Stimulated activated CD4-positive, alpha-beta T cell treated with anti-CD3 and anti-CD28 coated beads, Interleukin-12 subunit alpha, Interleukin-12 subunit beta, amount 100 ng/mL, for 24 hours (primary cell): ENCODE measurements at places on chromosomes 7 and 10.

DNA sequence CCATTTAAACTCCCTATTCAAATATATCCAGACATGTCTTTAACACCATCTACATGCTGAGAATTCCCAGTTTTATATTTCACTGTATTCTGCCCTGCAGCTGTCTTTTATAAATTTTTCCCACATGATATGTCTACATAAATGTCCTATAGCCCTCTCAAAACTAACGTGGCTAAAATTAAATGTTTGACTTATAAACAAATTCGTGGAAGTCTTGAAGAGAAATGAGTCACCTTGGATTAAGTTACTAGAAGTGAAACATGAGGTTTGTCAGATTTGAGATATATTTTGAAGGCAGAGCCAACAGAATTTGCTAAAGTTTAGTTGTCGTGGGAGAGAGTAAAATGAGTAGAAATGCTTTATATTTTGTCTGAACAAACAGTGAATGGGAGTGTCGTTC, 386.9 kb upstream of the CNTNAP2 start:
- DNase-seq, result no peak

- DNase-seq, result no peak
Measured at GRCh38 chr7:80505900-80506500, 5.9 kb downstream of the GNAT3 start.

DNA sequence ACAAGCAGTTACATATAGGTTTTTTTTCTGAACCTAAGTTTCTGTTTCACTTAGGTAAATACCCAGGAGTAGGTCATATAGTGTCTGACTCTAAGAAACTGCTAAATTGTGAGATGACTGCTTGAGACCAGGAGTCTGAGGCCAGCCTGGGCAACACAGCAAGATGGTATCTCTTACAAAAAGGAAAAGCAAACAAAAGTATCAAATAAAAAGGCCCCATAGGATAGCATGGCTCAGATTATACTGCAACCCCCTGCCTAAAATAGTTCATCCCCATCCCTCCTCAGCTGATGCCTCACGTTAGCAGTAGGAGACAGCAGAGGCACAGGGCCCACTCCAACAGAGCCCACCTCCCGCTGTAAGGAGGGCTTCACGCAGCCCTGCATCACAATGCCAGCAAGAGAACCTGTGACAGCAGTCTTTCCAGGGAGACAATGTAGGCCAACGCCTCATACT, 90.3 kb downstream of the SRPK2 start:
- no peak for DNase-seq

GRCh38 chr7:112080441-112080840, 125.8 kb downstream of the DOCK4 start:
- DNase-seq, result no peak

DNA sequence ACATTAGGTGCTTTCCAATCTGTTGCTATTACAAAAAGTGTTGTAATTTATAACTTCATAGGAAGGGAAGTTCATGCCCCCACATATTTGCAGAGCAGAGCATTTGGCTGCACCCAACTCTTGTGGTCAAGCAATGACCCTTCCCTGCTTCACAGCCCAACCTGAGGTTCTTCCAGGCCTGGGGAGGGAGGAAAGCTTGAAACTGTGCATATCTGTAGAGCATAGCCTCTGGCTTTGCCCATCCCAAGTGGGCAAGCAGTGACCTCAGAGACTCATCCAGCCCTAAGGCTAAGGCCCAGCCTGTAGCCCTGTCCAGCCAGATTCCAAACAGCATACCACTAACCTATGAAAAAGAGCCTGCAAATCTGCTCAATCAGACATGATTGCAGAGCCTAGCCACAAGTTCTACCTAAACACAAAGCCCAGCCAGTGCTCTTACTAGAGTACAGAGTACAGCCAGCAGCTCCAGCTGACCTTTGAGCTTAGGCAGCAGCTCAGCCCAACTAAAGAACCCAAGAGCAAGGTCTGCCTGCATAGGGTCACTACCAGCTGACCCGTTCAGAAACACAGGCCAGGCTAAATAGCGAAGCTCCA, 14.4 kb upstream of the GSTK1 start:
- no peak for DNase-seq

- no peak for DNase-seq
Measured at GRCh38 chr10:45418849-45419675, 45.0 kb downstream of the ALOX5 start.

DNA sequence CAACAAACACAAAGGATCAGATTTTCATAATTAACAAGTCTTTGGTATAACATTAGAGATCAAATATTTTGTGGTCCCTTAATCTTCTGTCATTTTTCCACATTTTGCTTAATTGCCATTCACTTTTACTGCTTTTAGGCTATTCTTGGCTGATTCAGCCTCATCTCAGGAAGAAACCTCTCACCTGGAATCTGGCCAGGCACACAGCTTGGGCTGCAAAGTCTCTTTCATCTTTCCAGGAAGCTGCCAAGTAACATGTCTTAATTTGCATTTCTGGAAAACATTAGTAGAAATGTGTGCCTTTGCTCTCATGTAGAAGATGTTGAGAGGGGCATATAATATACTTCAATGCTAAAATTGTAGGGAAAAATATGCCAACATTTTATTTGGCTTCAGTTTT, 174.2 kb upstream of the STEAP4 start:
- DNase-seq, result no peak

DNA sequence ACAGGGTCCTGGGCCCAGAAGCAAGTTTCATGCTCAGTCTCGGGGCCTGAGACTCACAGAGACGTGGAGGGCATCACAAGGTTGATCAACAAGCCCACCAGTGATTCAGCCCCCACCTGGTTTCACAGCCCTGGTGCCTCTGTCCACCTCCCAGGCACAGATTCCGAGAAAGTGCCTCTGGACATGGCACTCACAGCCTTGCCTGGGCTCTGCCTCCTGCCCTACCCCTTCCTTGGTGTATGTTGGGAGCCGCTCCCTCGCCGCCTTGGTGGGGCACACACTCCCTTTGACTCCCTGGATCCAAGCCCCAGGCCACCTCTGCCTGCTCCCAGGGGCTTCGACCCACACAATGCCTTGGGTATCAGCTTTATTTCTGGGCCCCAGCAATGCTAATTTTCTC, 200.8 kb upstream of the PPP2R2D start:
- DNase-seq, result no peak

DNA sequence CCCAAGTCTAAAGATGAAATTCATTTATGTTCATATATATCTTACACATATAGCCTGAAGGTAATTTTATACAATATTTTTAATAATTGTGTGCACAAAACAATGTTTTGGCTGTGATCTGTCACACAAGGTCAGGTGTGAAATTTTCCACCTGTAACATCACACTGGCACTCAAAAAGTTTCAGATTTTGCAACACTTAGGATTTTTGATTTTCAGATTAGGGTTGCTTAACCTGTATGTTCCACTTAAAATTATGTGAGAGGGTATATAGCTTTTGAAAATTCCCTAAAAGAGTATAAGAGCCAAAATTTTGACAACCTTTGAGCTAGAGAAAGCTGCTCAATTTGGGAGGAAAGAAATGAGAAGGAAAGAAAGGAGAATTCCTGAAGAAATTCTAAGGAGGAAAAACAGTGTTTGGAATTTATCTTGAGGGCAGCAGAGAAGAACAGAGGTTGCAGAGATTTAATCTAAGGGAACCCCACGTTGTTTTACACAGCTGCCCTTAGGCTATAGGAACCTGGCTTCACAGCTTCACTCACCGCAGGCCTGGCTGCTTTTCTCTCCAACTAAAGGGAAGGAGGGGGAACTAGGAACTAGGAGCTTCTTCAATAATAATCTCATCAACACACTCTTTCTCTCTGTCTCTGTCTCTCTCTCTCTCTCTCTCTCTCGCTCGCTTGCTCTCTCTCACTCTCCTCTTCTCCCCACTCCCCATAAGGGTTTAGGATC, 8.5 kb downstream of the VOPP1 start:
- DNase-seq, result no peak

GRCh38 chr7:98137134-98137825, 30.6 kb downstream of the LMTK2 start:
- DNase-seq, result no peak

DNA sequence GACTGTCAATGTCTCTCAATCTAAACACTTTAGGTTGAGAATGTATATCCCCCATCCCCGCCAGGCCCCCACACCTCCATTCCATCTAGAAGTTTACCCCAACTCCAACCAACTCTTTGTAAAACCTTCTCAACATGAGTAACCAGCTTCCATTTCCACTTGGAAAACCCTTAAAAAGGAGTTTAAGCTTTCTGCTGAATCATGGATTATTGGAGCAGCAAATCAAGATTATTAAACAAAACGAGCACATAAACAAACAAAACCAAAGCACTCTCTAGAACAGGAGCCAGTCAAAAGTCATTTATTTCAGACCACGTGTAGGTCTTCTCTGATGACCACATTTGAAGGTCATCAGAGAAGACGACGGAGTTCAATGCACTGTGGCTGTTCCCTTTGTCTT, 213.5 kb downstream of the FANK1 start:
- no peak for DNase-seq

- DNase-seq, result no peak
Measured at GRCh38 chr10:82505009-82505408, 630.0 kb downstream of the NRG3 start.

- no peak for DNase-seq
Measured at GRCh38 chr7:80498481-80499349, 13.1 kb downstream of the GNAT3 start.

GRCh38 chr7:79118143-79118542, 335.3 kb downstream of the MAGI2 start:
- no peak for DNase-seq

DNA sequence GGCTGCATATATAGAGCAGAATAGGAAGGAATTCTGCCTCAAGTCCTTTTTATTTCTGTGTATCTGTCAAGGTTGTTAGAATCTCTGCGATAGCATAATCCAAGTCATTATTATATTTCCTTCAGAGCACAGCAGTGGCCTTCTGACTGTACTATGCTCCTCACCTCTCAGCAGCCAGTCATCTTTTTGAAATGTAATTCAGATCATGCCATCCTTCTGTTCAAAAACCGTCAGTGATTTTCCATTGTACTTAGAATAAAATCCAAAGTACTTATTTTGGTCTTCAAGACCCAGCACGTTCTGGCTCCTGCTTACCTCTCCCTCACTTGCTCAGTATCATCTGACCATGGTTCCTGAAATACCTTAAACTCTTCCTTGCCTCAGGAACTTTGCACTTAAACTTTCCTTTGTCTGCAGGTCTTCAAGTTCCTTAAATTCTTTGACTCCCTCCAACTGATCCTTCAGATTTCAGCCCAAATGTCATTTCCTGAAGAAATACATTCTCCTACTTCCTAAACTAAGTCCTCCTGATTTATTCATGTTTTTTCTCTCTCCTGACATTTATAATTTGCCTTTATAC, 112.4 kb downstream of the ST7 start:
- DNase-seq, result no peak

GRCh38 chr7:75993689-75994387, 557 bp downstream of the TMEM120A start:
- DNase-seq, result no peak

GRCh38 chr10:16746856-16747255, 70.4 kb downstream of the RSU1 start:
- DNase-seq, result no peak

DNA sequence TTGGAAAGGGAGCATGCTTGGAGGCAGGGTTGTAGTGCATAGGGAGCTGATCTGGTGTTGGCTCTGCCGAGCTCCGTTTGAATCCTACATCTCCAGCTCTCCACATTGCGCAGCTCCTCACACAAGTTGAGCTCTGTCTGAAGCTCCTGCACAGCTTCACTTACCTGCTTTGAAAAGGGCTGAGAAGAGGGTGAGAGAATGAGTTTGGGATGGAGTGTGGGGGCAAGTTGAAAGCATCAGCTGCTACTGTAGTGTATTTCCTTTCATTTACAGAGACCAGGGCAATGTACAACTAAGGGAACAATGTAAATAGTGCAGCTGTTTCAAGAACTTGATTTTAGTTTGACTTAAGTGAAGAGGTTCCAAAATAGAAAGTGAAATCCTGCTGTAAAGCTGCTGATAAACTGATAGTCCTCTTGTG, 88.5 kb downstream of the VTI1A start:
- DNase-seq, result no peak

DNA sequence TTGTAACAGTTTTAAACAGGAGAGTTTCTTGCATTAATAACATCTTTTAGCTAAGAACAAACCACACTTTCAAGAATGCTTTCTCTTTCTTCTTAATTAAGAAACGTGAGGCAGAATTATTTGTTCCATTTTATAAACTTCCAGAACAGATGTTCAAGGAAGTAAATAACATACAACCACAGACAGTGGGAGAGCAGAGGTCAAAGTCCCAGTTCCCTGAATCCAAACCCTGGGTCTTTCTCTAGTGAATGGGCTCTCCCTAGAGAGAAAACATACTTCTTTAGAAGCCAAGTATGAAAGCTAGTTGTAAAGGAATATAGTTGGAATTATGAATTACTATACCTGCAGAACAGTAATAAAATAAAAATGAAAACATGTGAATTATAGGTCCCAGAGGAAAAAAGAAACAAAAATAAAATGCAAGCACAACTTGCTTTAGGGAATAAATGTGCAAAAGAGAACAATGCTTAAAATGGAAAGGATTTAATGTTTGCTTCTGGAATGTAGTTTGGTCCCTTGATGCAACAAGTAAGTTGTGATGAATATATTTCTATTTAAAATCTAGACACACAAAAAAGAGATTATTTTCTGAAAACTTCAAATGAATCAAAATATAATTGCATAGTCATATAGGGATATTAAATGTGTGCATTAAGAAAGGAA, 6.0 kb downstream of the OR6B1 start:
- DNase-seq, result no peak

DNA sequence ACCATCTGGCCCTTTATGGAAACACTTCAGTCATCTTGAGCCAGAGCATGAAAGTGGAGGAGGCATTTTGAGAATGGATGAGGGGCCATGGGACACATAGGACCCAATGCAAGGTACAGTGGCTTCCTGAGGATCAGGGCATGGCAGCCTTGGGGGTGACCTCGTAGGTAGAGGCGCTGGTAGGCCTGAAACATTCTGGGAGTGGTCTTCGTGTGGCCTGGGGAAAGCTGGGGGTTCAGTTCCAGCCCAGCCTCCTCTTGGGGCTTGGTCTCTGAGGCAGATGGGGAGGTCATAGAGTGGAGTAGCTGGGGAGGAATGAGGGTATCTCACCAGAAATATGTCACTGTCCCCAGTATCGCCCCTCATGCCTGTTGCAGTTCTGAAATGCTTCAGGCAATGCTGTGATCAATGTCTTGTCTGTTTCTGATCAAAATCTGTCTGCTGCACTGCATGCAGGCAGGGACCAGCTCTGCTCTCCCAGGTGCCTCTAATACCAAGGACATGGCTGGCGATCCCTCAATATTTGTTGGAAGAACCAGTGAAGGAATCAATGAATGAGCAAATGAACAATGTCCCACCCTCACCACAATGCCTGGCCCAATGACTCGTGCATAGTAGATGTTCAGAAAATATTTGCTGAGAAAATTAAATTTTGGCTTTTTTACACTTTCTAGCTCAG, 90.9 kb downstream of the CHST15 start:
- no peak for DNase-seq
